ENCODE measurements at places on chromosomes 16 and 17.

- DNase-seq, result no peak
Measured at GRCh38 chr16:28301154-28301553, 8.8 kb downstream of the SBK1 start.

DNA sequence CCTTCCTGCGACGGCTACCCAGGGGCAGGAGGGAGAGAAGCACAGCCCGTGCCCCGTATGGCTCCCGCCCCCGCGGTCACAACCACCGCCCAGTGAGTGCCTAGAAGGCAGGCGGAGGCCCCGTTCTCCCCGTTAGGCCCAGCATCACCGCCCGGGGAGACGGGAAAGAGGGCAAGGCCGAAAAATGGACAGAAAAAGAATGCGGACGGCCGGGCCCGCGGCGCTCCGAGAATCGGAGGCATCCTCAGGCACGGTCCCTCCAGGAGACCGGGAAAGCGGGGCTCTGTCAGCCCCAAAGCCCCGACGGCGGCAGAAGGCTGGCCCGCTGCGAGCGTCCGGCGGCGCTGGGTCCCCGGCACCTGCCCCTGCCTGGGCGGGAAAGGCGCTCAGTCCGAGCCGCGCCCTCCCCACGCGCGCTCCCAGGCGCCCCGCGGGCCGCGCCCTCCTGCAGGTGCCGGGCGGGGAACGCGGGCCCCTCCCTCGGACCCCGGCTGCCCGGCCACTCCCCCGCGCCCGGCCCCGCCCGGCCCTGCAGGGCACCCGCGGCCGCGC is 407 bp downstream of the MCRIP1 start:
- no peak for DNase-seq

DNA sequence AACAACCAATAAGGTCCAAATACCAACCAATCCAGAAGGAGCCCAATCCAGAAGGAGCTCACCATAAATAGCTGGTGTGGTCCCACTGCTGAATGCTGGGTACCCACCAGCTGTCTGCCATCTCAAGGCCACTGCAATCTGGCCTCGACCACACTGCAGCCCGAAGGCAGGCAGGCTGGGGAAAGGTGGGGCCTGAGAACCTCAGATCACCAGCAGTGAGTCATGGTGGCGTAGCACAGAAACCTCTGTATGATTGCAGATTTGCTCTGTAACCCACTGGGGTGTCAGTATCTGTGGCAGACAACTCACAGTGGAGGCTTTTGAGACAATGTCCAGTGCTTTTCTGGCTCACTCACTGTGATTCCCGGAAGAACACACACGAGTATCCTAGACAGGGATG is 14.7 kb upstream of the CMTR2 start:
- DNase-seq, result no peak

DNA sequence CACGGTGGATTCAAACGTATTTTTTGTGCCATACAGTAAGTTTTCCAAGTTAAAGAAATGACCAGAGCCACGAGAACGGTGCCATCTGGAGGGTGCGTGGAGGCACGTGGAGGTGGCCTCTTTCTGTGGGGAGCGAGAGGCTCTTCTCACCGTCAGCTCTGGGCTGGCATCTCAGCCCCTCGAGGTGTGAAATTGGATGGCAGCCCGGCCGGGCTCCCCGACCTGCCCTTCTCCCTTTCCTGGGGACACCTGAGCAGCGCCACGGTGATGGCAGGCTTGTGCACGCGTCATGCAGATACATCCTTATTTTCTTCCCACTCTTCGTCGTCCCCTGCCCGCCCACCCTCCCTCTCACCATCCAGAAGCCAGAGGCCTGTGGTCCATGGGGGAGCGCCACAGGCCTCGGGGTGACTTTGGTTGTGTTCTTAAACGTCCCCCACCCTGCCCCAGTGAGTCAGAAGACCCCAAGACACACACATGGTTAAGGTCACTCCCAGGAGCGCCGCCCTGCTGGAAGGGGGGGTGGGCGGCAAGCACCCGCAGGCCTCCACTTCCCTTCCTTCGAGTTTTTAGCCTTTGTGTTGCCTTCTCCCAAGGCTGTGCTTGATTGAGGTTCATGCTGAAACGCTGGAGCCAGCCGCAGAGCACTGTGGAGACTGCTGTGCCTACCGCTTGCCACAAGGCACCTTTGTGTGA is 109.4 kb downstream of the BANP start:
- DNase-seq, result no peak
